ENCODE measurements at places on chromosomes 3 and 15.

DNA sequence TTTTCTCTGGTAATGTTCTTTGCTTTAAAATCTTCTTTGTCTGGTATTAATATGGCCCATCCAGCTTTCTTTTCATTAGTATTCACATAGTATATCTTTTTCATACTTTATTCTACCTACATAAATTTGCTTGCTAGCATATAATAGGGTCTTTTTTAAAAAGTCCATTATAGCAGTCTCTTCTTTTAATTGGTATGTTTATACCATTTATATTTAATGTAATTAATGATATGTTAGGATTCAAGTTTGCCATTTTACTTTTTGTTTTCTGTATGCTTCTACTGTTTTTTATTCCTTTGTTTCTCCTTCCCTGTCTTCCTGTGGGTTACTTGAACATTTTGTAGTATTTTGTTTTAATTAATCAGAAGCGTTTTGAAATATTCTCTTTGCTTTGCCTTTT lies 89.0 kb downstream of the CHCHD6 start:
- no peak for DNase-seq

DNA sequence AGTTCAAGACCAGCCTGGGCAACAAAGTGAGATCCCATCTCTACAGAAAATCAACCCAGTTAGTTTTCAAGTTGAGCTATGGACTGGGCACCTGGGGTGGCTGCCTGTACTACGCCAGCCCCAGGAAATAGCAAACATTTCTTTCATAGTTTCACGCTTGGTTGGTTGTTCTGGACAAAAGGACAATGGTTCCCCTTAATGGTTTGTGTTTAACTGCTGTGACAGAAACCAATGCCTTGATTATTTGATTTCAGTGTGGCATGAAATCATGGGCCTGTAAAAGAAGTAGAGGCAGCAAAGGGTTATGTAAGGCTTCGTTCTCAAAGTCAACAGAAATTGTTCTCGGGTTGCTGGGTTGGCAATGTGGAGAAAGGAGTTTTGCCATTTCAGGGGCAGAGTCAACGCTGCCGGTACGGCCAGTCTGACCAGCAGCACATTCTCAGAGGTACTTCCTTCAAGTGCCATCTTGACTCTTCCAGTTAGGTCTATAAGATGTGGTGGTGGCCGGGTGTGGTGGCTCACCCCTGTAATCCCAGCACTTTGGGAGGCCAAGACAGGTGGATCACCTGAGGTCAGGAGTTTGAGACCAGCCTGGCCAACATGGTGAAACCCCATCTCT lies 12.7 kb downstream of the LCMT2 start:
- no peak for DNase-seq

GRCh38 chr3:134299185-134299887 lies 48.7 kb upstream of the RYK start:
- DNase-seq = no peak

- peak; percentile 90 for DNase-seq
Observed at GRCh38 chr3:134320749-134321148, 53.5 kb downstream of the AMOTL2 start.

DNA sequence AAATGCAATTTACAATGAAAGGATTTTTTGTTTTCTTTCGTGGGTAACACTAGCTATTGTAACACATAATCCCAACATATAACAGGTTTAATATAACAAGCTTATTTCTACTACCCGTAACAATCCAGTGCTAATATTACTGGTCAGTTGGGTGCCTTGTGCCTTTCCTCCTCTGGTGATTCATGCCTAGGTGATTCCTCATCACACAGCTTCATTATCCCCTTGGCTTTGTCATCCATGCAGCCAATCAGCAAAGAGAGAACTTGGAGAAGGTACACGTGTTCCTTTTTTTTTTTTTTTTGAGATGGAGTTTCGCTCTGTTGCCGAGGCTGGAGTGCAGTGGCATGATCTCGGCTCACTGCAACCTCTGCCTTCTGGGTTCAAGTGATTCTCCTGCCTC lies 30.7 kb downstream of the CHST14 start:
- peak; percentile 78 for DNase-seq

GRCh38 chr3:183895296-183895695 lies 10.6 kb upstream of the PARL start:
- no peak for DNase-seq

GRCh38 chr3:15440891-15441290 lies 13.5 kb downstream of the EAF1 start:
- peak; percentile 75 for DNase-seq

GRCh38 chr15:88637841-88638625 lies 783 bp upstream of the ISG20 start:
- DNase-seq = no peak

DNA sequence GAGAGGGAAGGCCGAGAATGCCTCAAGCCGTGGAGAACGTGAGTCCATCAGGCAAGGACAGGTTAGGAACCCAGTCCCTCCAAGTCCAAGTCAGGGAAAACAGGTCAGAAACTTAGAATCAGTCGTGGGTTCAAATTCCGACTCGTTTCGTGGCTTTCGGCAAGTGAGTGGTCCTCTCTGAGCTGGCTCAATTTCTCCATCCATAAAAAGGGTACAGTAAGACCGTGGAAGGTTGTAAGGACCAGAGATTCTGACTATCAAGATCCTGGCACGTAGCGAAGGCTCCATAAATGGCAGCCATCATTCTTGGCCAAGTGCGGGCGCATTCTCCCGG lies 604 bp upstream of the MED12L start:
- no peak for DNase-seq

- DNase-seq = no peak
Observed at GRCh38 chr15:83815506-83815905, 161.6 kb downstream of the ADAMTSL3 start.

- DNase-seq = peak; percentile 23
Observed at GRCh38 chr3:194900854-194901522, 215.3 kb downstream of the FAM43A start.

- no peak for DNase-seq
Observed at GRCh38 chr15:31214158-31214863, 112.3 kb upstream of the KLF13 start.

- no peak for DNase-seq
Observed at GRCh38 chr15:71288348-71288955, 173.2 kb downstream of the THSD4 start.

DNA sequence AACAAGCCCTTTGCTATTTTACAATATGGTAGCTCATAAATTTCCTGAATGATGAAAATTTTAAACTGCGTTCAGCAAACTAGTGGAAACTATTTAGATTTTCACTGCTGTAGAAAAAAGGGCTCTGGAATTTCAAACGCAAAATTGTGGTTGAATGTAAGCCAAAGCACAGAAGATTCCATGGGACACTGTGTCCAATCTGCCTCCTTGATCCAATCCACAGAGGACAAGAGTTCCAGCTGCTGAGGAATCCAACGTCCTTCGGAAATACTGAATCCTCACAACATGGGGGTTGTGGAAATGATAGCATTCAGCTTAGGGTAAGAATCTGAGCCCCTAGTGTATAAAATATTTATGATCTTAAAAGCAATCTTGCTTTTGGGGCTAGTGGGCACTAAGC lies 161.0 kb downstream of the PLD1 start:
- DNase-seq = no peak

DNA sequence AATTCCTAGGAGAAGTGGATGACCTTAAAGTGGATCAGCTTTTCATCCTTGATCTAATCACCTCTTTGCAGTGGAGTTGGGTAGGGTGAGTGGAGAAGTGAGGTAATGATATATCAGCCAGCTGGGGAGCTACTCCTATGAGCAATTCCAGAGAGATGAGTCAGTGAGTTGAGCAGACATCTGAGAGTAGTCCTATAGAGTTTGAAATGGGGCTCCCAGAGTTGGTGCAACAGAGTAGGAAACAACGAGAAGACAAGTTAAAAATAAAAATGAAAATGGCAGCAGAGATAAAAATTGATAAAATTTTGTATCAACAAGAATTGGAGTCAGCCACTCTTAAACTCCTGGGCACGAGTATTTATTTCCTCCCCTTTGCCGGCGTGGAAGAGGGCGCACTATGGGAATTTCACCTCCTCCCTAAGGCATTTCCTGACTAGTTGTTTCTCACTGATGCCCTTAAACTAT lies 150.8 kb upstream of the DPH6 start:
- DNase-seq = peak; percentile 90

DNA sequence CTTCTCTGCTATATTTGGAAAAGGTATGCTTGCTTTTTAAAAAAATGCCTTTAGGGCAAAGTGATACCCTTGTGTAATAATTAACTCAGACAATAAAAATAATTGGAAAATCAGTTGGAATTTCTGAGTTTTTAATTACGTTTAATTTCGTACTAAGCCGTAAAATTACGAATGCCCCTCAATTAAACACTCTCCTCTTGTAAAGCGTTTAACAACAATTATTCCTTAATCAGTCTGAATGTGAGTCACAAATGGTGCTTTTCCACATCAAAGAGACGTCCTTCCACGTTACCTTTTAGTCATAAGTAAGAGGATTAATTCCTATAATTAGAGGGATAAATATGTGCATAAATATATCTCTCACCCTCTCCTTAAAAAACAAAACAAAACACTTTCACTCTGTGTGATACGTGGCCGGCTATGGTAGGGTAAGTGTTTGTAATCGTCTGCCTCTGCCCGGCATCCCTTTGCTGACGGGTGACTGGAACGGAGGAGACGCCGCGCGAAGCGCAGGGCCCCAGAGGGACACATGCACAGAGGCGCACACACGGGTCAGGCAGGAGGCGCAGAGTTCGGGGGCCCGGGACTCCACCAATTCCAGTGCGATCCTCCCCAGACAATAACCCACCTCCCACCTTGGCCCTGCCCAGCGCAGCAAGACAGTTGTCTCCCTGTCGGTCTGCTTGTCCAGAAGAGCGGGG lies 9.7 kb upstream of the MEIS2 start:
- no peak for DNase-seq

DNA sequence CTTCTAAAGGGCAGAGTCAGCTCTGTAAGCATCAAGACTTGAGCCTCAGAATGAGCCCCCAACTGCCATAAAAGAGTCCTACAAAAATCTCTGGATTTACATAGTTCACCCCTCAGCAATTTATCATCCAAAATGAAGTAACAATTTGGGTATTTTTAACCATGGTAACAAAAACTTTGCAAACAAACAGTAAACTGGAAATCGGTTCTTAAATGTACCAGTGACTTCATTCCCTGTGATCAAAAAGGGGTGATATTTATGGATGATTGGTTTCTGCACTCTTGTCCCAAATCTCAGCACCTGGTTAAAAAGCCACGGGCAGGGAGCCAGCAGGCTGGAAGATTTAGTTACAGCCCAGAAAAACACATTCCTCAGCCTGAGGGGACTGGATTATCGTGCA lies 73.6 kb downstream of the TFG start:
- no peak for DNase-seq

- DNase-seq = peak; percentile 17
Observed at GRCh38 chr3:134885877-134886621, 91.0 kb downstream of the EPHB1 start.

- DNase-seq = no peak
Observed at GRCh38 chr3:72379500-72380187, 468.6 kb downstream of the SHQ1 start.

DNA sequence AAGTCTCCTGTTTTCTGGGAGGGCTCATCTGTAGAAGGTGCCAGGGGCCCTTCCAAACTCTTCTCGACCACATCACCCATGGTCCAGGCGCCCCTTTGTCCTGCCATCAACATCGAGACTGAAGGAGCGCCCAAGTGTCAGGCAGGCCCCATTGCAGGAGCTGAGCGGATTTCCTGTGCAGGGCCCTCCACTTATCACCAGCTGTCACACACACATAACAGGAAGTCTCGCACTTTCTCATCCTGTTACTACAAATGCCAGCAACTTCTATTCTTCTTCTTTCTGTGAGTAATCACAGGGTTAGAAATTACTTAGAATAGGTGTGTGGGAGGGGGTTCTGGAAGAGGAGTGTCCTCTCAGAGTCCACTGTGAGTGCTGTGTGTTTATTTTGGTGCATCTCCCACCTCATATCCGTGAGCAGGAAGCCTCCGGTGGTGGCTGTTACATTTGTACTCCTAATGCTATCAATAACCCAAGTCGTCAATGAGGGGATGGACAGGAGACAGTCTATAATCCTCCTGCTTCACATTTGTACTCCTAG lies at the start of gene KLHL6:
Gene KLHL6 (minus strand): TSS at position 166 of the 541 bp plus-strand sequence. CDS start 53 bp downstream, at position 113.
- no peak for DNase-seq

DNA sequence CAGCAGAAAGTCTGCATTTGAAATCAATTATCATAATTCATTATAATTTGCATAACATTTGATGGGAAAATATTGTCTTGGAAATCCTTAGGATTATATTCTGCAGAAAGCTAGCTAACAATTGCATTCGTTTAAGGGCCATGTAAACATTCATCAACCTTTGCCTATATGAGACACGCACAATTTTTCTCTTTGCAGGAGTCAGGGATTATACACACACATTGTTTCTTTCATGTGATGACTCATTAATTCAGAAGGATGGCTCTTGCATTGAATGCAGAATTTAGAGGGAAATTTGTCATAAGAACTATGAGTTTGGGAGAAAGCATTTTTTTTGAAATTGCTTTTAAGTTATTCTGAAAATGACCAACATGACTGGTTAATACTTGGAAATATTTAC lies 844.7 kb downstream of the DIPK2A start:
- DNase-seq = peak; percentile 19

DNA sequence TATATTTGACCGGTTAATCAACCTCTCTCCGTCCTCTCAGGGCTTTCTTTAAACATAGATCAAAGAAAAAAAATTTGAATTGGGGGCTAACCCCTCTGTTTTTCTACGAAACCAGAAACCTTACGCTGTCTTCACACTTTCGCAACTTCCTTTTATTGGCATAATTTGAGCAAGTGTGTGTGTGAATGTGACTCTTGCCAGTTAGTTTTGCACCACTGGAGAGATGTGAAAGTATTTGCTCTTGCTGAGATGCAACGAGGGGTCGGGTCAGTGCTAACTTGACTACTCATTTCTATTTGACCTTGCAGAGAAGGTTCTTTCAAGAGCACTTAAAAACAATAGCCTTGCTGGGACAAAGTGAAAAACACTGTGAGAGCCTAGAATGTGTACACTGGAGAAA lies 81.2 kb downstream of the FAM43A start:
- no peak for DNase-seq

DNA sequence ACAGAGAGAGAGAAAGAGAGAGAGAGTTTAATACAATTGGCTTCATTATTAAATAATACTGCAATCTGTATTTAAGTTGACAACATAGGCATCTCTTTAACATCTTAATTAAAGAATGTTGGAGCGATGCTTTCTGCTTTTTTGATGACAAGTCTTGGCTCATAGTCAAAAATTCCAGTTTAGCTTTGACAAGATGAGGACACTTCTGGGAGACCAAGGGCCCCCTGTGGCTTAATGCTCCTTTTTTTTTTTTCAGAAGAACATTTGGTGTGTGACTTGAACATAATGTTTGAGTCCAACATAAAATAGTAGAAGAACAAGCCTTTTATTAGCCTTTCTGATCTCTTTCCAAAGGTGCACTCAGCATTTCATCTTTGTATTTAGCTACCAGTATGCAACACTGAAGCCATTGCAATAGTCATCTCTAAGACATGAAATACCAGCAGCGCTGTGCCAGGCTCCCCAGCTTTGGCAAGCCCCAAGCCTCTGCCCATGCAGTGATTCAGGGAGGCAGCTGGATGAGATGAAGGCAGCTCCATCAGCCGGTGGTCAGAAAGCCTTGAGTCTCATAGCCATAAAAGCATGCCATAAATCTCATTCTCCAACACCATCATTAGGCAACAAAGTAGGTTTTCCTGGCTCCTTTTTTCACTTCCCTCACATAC lies 349.4 kb upstream of the SEMA6D start:
- DNase-seq = no peak

GRCh38 chr3:52820736-52821135 lies 9.7 kb downstream of the ITIH4 start:
- DNase-seq = peak; percentile 12

GRCh38 chr3:57974796-57975388 lies 33.3 kb upstream of the FLNB start:
- DNase-seq = peak; percentile 95

GRCh38 chr3:48555949-48556795 lies 431 bp downstream of the PFKFB4 start:
- no peak for DNase-seq
